CD4-positive, alpha-beta T cell treated with Interleukin-17A for 1 hour (primary cell): ENCODE measurements at places on chromosomes 1 and 21.

- DNase-seq, result no peak
These were observed 557.2 kb downstream of the MATN1 start for GRCh38 chr1:30166174-30166573.

- DNase-seq, result no peak
These were observed 9.6 kb upstream of the CD34 start for GRCh38 chr1:207920444-207921021.

GRCh38 chr1:59805554-59805953 lies 9.2 kb upstream of the HOOK1 start:
- DNase-seq, result no peak

- DNase-seq, result peak; percentile 60
These were observed 57.8 kb downstream of the EDARADD start for GRCh38 chr1:236451796-236452373.

- no peak for DNase-seq
These were observed 18.3 kb upstream of the NPPB start for GRCh38 chr1:11877074-11877473.

- DNase-seq, result peak; percentile 21
These were observed 17.6 kb upstream of the CLIC4 start for GRCh38 chr1:24727501-24728216.

GRCh38 chr1:8055973-8056372 lies 29.9 kb upstream of the ERRFI1 start:
- no peak for DNase-seq

GRCh38 chr1:8666389-8667167 lies 150.9 kb downstream of the RERE start:
- no peak for DNase-seq

- no peak for DNase-seq
These were observed 164.7 kb downstream of the NPHP4 start for GRCh38 chr1:5827516-5827915.

DNA sequence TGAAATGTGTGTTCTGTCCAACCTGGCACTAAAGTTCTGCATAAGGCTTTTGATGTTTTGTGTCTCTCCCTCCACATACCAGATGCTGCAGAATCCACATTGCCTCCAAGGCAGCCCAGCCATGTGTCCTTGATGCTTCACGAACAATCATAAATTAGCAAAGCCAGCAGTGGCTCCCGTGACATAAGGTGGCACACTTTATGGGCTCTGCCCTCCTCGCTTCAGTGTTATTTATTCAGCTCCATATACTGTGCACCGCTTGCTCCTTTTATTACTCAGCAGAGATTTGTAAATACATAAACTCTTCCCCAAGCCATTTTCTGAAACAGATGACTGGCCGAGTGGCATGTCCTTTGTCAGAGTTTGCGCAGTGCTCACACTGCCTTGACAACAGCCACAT lies 112.8 kb upstream of the SLC35F3 start:
- no peak for DNase-seq

- DNase-seq, result no peak
These were observed 86.7 kb downstream of the GALNT2 start for GRCh38 chr1:230153641-230154296.
